DMS153 (cell line): ENCODE measurements at places on chromosomes 11 and 22.

- DNase-seq, result no peak
Observed at GRCh38 chr22:19419464-19420178, 11.9 kb downstream of the HIRA start.

GRCh38 chr11:64400102-64400501 lies 41.1 kb downstream of the RPS6KA4 start:
- no peak for DNase-seq

DNA sequence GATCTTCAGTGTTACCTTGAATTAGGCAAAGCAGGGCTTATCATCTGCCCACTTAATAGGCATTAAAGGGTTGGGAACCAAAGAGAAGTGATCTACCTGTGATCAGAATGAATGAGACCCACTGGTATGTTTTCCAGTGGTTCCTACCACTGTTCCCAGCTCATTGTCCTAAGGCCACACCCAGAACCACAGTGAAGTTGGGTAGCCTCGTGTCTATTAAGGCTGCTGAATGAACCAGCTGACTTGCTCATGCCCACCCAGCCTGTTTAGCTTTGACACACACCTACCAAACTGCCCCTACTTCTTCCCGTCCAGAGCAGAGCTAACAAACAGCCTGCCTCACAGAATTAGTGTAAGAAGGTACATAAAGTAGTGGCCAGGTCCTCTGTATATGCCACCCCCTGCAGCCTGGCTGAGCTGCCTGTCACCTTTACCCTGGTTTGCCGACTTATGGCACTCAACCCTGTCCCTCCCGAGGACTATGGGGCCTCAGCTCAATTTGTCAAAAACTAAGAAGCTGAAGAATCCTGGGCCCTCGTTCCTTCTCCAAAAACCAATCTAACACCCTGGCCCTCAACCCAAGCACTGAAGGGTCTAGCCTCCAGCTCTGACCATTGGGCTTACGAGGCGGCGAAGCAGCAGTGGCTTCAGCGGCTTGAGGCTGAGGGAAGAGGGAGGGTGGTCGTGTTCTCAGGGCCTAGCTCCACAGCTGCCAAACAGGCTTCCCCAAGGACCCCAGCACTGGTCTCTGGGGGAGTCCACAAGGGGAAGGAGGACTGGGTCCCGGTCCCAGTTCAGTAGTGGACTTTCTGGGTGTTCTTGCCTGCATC lies 9.8 kb downstream of the UCP2 start:
- DNase-seq, result no peak

- no peak for DNase-seq
Observed at GRCh38 chr11:93160808-93161207, 37.0 kb downstream of the SLC36A4 start.

- DNase-seq, result no peak
Observed at GRCh38 chr11:119941636-119942411, 196.1 kb downstream of the TRIM29 start.
